ENCODE measurements at places on chromosomes 2 and 18.

- no peak for DNase-seq
Measured at GRCh38 chr18:58235001-58235436, 191.0 kb downstream of the NEDD4L start.

DNA sequence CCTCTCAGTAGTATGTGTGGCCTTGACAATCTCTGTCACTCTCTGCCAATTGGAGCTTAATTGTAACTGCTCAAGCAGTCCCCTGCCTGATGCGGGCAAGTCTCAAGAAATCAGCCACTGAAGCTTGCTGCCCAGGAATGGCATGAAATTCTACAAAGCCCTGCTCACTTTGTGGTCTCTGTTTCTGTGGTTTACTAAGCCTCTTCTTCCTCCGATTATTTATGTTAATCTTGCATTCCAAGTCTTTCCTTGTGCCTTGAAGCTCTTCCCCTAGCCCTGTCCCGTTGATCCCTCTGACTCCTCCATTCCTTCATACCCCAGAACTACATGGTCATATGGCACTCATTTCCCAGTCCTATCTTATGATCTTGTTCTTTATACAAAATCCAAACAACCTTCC is 489.3 kb upstream of the CHST9 start:
- DNase-seq = no peak

DNA sequence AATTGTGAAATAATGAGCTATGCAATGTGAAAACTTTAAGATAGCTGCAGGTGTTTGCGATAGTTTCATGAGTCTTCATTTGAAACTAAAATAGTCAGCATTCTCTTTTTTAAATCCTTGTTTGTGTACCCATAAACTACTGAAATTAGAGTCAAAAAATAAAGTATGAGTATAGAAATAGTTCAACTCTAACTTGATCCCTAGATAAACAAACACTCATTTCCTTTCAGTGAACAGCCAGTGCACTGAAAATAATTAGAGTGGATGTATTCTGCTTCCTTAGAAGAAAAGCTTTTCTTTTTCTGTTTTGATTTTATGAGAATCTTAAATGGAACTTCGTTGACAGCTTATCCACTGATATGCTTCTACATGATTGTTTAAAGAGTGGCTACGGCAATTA is 1033.4 kb downstream of the SOCS6 start:
- DNase-seq = no peak

DNA sequence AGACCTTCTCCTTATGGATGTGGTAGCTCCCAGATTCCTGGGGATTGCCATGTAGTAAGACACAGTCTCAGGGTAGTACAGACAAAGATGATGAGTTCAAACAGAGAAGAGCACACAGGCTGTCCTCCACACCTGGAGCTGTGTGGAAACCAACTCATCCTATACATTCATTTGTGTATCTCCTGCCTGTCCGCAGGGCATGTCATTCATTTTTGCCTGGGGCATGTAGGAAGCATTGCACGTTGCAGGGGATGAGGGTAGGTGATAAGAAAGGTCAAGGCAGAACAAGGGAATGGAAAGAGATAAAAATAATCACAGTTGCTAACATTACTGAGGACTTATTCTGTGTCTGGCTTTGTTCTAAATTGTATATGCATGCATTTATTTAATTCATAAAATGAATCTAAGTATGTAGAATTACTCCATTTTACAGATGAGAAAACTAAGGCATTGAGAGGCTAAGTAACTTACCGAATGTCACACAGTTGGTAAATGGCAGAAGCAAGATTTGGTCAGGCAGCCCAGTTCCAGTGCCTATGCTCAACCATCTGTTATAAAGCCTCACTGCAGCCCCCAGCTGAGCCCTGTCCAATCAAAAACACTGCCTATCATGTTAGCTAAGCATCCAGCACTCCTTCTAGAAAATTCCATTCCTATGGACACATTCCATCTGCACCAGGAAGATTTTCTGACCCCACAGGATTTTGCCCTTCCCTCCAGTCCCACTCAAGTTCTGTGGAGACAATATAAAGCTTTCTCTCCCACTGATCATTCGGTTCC is 81.0 kb downstream of the SUMO1 start:
- DNase-seq = no peak

DNA sequence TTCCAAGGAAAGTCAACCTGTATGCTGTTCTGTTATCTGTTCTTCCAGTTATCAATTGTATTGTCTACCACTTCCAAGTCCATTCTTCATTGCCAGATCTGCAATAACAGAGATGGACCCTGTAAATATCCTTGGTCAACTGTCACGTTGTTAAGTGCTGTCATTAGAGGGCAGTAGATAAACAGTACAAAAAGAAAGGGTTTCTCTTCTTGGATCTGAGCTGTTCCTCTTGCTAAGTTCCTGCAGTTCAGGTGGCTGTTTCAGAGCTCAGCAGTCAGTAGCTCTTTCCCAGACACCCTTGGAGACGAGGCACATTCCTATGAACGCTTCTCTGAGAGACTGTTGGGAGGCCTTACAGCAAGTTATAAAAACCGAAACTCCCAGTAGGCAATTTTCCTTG is 957.1 kb upstream of the CHAC2 start:
- peak; percentile 42 for DNase-seq

- DNase-seq = no peak
Measured at GRCh38 chr2:46816151-46816845, 99.3 kb downstream of the MCFD2 start.

DNA sequence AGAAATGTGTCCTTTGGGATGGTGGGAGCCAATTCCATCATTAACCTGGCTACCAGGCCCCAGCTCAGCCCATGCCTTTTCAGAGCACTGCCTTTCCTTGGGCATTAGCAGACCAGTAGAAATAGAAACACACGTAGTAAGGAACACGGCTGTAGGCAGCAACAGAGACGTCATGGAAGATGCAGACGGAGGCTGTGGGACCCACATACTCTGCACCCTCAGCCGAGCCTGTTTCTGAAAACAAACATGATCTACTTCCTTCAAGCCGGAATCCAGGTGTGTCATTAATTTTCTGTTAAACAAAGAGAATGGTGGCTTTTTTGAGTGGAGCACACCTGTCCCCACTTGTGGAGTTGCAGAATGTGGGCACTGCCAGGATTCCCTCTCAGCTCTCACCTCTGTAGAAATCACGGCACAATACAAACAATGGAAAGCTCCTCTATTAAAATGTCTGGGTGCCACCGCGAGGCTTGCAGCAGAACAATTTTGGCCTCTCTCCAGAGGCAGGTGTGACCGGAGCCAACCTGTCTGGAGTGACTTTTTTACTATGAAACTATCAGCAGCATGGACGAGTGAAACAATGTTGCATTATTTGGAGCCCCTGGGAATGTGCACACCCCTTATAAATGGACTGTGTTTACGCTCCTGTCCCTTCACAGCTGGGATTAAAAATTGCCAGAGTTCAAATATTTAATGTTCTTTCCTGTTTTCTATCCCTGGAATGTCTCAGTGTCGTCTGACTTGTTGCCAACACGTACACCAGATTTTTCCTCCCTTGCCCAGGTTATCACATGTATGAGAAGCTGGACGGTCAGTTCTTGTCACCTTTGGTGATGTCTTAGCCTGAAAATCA is 31.7 kb downstream of the SPP2 start:
- DNase-seq = no peak

GRCh38 chr2:145190031-145190703 is 670.2 kb upstream of the ZEB2 start:
- DNase-seq = no peak

DNA sequence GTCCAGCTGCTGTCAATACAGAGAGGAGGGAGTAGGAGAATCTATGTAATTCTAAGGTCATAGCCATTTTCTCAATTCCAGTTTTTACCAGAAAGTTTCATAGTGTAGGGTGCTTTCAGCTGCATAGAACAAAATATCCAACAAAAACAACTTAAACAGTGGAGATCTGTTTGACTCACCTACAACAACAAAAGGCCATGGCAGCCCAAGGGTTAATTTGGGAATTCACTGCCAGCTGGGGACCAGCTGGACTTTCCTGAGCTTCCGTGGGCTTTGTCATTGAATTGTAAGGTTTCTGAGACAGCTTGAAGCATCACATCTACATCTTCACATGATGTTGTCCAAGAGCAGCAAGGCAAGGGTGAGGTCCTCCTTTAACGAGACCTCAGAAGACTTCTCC is 512.7 kb downstream of the IRS1 start:
- no peak for DNase-seq

DNA sequence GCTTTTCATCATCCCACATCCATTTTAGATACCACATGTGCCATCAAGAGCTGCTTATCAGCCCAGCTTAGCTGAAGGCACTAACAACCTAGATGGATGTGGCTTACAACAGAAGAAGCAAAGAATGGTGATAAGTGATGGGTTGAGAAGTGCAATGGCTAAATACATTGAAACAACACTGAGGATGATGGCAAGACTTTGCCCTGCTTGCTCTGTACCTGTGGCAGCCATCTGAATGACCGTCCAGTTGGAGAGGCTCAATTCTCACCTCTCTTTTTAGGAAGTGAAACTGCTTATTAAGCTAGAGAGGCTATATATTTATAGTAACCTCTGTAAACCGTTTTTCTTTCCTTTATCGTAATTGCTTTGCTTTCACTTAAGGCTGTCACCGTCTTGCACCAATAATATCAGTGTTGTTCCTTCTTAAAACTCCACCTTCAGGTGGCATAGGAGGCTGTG is 5.7 kb downstream of the GPATCH11 start:
- DNase-seq = no peak

GRCh38 chr2:110860630-110861029 is 128.3 kb downstream of the ACOXL start:
- DNase-seq = no peak

DNA sequence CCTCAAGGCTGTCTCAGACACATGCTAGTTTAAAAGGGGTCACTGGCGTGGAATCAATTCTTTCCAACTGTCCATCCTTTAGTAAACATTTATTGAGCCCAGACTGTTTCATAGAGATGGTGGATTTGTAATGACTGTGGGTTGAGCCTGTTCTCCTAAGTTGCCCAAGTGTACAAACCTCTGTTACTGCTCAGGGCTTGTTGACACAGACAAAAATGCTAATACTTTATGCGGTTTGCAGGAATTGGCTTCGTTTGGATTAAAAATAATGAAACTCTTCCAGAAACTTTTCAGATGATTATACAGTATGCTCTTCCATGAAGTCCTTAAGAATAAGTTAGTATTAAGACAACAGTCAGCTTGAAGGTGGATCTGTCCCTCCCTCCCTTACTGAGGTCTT is 83.6 kb upstream of the MGAT5 start:
- no peak for DNase-seq

- no peak for DNase-seq
Measured at GRCh38 chr18:48687346-48688042, 148.7 kb downstream of the CTIF start.
